CD8-positive, alpha-beta memory T cell (primary cell): ENCODE measurements at places on chromosomes 13 and 19. TPM values are rescaled to one million over a fixed set of nuclear protein-coding genes. Genes with fewer than 3 reads are reported as not detected.

- H3K4me3 ChIP-seq = no peak overlapping the region
- H3K27me3 ChIP-seq = no peaks in the 10 kb centered on the region
- peaks cover 95% of the 10 kb centered on the region for H3K4me1 ChIP-seq
- no peak for DNase-seq
- no peak overlapping the region for H3K27ac ChIP-seq
Measured at GRCh38 chr13:40578055-40578454, 88.4 kb downstream of the FOXO1 start.

GRCh38 chr13:90974249-90974975, 373.1 kb upstream of the MIR17HG start:
- no peaks in the 10 kb centered on the region for H3K4me1 ChIP-seq
- DNase-seq = no peak
- no peak overlapping the region for H3K4me3 ChIP-seq
- no peaks in the 10 kb centered on the region for H3K27me3 ChIP-seq
- no peak overlapping the region for H3K27ac ChIP-seq

DNA sequence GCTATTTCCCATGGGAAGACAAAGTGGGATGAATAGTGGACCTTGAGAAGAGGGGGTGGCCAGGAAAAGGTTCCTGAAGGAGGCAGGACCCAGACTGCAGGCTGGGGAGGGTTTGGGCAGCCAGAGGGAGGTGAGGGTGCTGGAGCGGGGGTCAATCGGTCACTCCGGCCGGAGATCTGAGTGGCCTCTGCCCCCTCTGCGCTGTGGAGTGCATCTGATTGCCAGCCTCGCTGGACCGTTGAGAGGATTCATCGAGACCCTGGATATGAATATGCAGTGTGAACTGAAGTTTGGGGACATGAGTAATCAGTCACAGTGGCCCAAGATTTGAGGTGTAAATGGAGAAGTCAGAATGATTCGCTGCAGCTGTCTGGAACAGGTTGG, 5.5 kb upstream of the ZNF580 start:
- H3K36me3 ChIP-seq = no peaks in the 10 kb centered on the region
- H3K4me1 ChIP-seq = peaks cover 56% of the 10 kb centered on the region
- H3K4me3 ChIP-seq = peak overlapping the region; percentile 91
- no peak for DNase-seq
- H3K27me3 ChIP-seq = no peaks in the 10 kb centered on the region

GRCh38 chr19:33879818-33880575, 83.3 kb downstream of the KCTD15 start:
- no peak for DNase-seq
- H3K4me3 ChIP-seq = no peak overlapping the region
- no peaks in the 10 kb centered on the region for H3K4me1 ChIP-seq

GRCh38 chr13:99418843-99419140, 82.5 kb upstream of the TM9SF2 start:
- no peaks in the 10 kb centered on the region for H3K36me3 ChIP-seq
- no peak overlapping the region for H3K4me3 ChIP-seq
- H3K27me3 ChIP-seq = no peaks in the 10 kb centered on the region
- H3K4me1 ChIP-seq = peaks cover 75% of the 10 kb centered on the region
- H3K27ac ChIP-seq = no peak overlapping the region

DNA sequence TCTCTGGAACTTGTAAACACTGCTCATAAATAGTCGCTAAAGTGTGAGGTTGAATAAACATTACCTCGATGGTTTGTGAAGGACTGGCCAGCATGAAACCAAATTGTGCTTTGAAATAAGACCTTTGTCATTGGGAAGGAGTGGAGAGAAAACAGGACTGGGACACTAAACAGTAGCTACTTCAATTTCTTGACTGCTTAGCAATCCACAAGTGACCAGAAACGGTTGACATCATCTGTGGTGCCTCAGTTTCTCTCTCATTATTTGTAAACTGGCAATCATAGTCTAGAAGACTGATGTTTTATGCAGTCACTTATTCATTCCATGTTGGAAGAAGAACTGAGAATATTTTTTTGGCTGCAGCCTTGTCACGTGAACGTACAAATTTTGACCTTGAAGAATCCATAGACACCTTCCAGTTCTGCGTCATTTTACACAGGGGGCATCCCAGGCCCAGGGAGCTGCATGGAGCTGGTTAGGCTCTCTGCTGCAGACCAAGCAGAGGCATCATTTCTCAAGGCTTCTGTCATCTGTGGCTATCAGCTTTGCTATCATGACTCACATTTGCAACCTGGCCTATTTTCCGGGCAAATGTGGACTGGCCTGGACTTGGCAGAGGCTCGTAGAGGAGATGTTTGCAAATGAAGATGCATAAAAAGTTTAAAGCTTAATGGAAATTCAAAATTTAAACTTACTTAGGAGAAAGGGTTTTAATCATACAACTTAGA, 391.8 kb downstream of the FGF9 start:
- no peak for DNase-seq
- H3K27ac ChIP-seq = peak overlapping the region; percentile 38
- peak overlapping the region; percentile 41 for H3K4me3 ChIP-seq
- H3K36me3 ChIP-seq = no peaks in the 10 kb centered on the region
- H3K27me3 ChIP-seq = no peaks in the 10 kb centered on the region

GRCh38 chr13:73961181-73961580, 173.0 kb downstream of the KLF12 start:
- DNase-seq = no peak
- H3K36me3 ChIP-seq = no peaks in the 10 kb centered on the region
- H3K27me3 ChIP-seq = no peaks in the 10 kb centered on the region
- H3K4me3 ChIP-seq = no peak overlapping the region

Gene IGSF23
- total RNA-seq = not detected

Gene GSX1
- not detected for total RNA-seq

- H3K27ac ChIP-seq = no peak overlapping the region
- no peak overlapping the region for H3K4me3 ChIP-seq
- no peak for DNase-seq
- H3K27me3 ChIP-seq = no peaks in the 10 kb centered on the region
- no peaks in the 10 kb centered on the region for H3K36me3 ChIP-seq
Measured at GRCh38 chr13:47774671-47774994, 226.4 kb downstream of the SUCLA2 start.

GRCh38 chr19:32811151-32811550, 58.4 kb downstream of the SLC7A9 start:
- no peak for DNase-seq
- no peak overlapping the region for H3K4me3 ChIP-seq
- no peaks in the 10 kb centered on the region for H3K36me3 ChIP-seq

DNA sequence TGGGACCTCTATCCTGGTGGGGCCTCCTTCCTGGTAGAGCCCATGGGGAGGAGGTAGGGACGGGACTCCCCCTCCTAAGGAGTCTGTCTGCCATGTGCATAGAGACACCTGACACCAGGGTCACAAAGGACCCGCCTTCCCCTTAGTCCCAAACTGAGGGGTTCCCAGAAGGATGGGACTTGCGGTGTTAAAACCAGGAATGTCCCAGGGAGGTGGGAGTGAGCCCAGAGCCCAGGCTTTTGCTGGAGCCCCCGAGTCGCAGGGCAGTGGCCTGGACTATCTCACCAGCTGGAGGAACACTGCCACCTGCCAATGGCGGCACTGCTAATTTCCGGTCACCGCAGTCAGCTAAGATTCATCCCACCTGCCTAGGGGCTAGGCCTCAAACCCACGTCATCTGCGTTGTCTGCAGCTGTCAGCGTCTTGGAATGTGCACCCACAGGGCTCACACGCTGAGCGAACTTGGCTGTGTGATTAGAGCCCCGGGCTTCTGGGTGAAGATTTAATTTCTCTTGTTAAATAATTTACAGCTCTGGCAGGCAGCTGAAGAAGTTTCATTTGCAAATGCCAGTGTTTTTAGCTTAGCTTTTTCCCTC, 31.9 kb upstream of the ATP11A start:
- no peak overlapping the region for H3K4me3 ChIP-seq
- H3K27ac ChIP-seq = no peak overlapping the region
- H3K27me3 ChIP-seq = no peaks in the 10 kb centered on the region
- DNase-seq = no peak
- H3K4me1 ChIP-seq = no peaks in the 10 kb centered on the region
- H3K36me3 ChIP-seq = no peaks in the 10 kb centered on the region

Gene THOP1
- 178 TPM for total RNA-seq

- peaks cover 12% of the 10 kb centered on the region for H3K4me1 ChIP-seq
- H3K27ac ChIP-seq = no peak overlapping the region
- no peak overlapping the region for H3K4me3 ChIP-seq
- no peaks in the 10 kb centered on the region for H3K27me3 ChIP-seq
- H3K36me3 ChIP-seq = no peaks in the 10 kb centered on the region
- DNase-seq = peak; percentile 52
Measured at GRCh38 chr19:12603714-12604113, 6.9 kb downstream of the ZNF490 start.

Gene FUT3
- total RNA-seq = not detected

DNA sequence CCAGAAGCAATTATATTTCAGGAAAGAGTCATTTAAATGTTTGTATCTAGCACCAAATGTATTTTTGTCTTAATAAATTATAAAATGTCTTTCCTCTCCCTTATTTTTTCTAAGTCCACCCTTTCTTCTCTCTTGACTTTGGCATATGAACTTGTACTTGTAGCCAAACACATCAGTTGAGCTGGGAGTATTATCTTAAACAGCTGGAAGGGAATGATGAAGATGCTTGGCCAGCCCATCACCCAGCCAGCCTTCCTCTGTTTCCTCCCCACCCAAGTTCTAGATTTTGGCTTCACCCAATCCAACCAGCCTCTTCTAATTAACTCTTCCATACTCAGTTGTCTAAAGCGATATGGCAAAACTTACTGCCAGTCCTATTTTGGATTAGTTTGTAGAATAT, 272.5 kb downstream of the ENOX1 start:
- no peak overlapping the region for H3K4me3 ChIP-seq
- no peaks in the 10 kb centered on the region for H3K27me3 ChIP-seq
- no peak for DNase-seq
- H3K27ac ChIP-seq = no peak overlapping the region
- H3K36me3 ChIP-seq = no peaks in the 10 kb centered on the region

Gene TMTC4
- total RNA-seq = 12.5 TPM

- peaks cover 5% of the 10 kb centered on the region for H3K36me3 ChIP-seq
- no peak overlapping the region for H3K27ac ChIP-seq
- no peak for DNase-seq
- H3K4me1 ChIP-seq = peaks cover 27% of the 10 kb centered on the region
- no peak overlapping the region for H3K4me3 ChIP-seq
Measured at GRCh38 chr19:19205416-19206410, 2.5 kb upstream of the NR2C2AP start.

DNA sequence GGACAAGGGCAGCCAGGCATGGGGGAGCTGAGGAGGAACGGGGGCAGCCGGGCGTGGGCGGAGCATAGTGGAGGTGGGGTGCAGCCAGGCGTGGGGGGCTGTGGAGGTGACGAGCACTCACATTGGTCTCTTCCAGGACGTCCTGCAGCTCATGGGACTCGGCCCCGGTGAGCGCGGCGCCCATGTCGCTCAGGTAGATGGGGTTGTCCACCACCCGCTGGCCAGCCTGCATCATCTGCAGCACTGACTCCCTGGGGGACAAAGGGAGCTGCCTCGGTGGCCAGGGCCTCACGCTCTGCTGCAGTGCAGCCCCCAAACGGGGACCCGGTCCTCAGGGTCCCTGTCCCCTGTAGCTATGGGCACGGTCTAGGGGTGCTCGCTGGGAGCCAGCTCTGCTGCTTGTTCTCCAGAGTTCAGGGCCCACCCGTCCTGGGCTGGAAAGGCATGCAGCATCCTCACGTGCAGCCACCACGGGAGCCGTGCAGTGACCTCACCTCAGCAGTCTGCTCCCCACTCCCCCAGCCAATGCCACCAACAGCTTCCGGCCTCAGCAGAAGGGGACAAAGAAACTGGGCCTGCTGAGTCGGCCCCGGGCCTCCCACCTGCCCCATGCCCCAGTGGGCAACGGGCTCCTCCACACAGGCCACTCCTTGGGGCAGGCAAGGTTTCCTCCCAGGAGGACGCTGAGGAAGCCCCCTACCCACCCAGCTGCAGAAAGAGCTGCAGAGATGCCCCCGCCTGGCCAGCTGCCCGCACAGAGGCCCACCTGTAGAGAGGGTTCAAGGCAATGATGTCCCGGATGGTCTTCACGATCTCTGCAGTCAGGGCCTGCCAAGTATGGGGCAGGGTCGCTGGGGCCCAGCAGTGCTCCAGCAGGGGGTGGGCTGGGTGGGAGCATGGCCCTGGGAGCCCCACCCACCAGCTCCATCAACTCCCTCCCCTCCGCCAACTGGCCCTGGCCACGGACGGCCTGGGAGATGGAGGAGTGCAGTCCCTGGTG, 12.1 kb downstream of the LONP1 start:
- H3K4me3 ChIP-seq = no peak overlapping the region
- no peaks in the 10 kb centered on the region for H3K27me3 ChIP-seq
- H3K4me1 ChIP-seq = no peaks in the 10 kb centered on the region
- H3K27ac ChIP-seq = no peak overlapping the region
- DNase-seq = no peak

GRCh38 chr13:101654883-101655282, 202.4 kb downstream of the ITGBL1 start:
- no peak for DNase-seq
- H3K36me3 ChIP-seq = no peaks in the 10 kb centered on the region
- H3K27me3 ChIP-seq = no peaks in the 10 kb centered on the region
- no peak overlapping the region for H3K4me3 ChIP-seq
- no peaks in the 10 kb centered on the region for H3K4me1 ChIP-seq

Gene EXOC3L2
- not detected for total RNA-seq

DNA sequence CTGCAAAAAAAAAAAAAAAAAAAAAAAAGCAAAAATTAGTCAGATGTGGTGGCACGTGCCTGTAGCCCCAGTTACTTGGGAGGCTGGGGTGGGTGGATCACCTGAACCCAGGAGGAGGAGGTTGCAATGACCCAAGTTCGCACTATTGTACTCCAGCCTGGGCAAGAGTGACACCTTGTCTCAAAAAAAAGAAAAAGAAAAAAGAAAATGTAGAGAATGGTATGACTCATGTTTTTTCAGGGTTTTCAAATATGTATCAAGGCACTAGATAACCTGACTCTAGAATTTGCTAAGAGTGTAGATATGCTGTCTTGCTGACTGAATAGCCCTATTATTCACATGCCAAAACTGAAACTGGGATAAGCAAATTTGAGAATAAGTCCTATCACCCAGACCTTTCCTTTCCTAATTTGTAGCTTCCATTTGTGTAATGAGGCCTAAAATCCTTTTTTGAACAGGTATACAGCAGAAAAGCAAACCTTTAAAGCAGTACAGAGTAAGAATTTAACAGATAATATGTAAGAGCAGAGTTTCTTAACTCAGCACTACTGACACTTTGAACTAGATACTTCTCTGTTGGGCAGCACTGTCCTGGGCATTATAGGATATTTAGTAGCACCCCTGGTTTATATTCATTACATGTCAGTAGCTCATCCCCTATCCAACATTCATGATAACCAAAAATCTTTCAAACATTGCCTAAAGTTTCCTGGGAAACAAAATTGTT, 108.6 kb downstream of the ELF1 start:
- H3K27me3 ChIP-seq = no peaks in the 10 kb centered on the region
- no peaks in the 10 kb centered on the region for H3K4me1 ChIP-seq
- no peak overlapping the region for H3K4me3 ChIP-seq
- DNase-seq = no peak
- no peaks in the 10 kb centered on the region for H3K36me3 ChIP-seq

Gene KISS1R
- 2.3 TPM for total RNA-seq

GRCh38 chr19:7799640-7800355, 30.2 kb upstream of the EVI5L start:
- H3K27me3 ChIP-seq = peaks cover 11% of the 10 kb centered on the region
- peaks cover 11% of the 10 kb centered on the region for H3K4me1 ChIP-seq
- H3K4me3 ChIP-seq = no peak overlapping the region
- DNase-seq = peak; percentile 62

- H3K27me3 ChIP-seq = no peaks in the 10 kb centered on the region
- H3K27ac ChIP-seq = no peak overlapping the region
- no peak overlapping the region for H3K4me3 ChIP-seq
- H3K36me3 ChIP-seq = no peaks in the 10 kb centered on the region
- DNase-seq = no peak
Measured at GRCh38 chr19:51784922-51785690, 9.9 kb upstream of the FPR3 start.

Gene KLK12
- not detected for total RNA-seq
